GM04504 (cell line): ENCODE measurements at places on chromosomes 5 and 9.

GRCh38 chr5:88657906-88658775, 224.8 kb downstream of the MEF2C start:
- DNase-seq: no peak

DNA sequence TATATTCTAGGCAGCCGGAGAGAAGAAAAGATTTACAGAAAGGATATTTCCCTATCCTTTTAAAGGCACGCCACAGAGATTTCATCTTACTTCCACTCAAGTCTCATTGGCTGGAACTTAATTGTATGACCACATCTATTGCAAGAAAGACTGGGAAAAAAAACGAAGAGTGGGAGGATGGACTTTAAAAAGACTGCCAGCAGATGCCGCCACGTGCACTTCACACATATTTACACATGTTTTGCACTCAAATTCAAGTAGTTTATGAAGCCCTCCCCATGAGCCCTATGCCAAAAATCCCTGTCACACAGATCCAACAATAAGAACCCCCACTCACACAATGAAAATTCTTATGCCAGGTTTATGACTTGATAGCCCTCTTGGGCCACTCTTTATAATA, 138.5 kb upstream of the TYRP1 start:
- peak; percentile 0 for DNase-seq

DNA sequence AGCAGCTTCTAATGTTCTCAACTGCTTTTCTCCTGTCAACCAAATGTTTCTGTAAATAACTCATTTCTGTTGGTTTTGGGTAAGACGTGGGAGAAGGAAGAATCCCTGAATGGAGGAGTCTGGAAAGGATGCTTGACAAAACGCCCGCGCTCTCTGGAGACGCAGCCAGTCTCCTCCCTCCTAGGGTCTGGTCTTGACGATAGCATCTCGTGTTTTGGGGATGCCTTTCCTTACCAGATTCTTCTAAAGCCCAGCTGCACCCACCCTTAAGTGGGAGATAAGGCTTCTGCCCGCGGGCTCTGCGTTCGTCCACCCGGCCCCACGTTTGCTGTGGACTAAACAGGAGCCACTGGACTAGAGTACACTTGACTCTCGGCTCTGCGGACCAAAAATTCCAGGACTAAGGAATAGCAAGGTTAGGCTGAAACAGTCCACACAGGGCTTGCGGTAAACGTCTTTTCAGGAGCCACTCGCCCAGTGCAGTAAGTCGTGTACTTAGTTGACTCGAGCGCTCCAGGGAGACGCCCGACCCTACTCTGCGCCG, 491 bp upstream of the CTSL start:
- peak; percentile 9 for DNase-seq

- no peak for DNase-seq
Observed at GRCh38 chr9:127252410-127253318, 11.9 kb upstream of the GARNL3 start.

DNA sequence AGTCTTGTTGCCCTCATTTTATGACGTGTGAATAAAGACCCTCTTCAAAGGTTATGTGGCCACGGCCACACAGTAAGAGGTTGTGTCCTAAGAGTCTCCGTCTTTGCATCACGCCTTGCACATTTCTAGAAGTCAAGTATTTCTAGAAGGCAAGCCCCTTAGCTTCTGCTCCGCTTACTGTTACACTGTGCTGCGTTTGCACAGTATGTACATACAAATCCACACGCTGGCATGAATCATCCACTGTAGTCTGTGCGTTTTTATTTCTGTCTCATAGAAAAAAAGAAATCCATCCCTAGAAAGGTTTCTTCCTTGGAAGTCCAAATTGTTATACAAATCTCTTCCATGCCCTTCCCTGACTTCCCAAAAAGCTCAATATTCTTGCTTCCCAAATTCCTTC, 21.4 kb upstream of the ICE1 start:
- no peak for DNase-seq

DNA sequence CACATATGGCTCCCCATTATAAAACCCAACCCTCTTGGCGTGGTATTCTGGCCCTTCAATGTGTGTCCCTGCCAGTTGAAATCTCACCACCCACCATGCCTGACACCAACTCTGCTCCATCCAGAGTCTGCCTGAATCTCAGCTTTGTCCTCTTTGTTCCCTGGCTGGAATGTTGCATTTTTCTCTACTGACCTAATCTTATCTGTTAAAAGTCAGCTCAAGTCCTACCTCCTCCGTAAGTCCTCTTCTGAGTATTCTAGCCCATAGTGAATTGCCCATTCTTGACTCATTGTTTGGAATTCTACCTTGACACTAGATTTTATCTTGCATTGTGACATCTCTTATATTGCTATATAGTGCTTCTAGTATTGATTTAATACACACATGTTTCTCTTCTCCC, 207.1 kb upstream of the VLDLR start:
- no peak for DNase-seq
